Suppressor macrophage (primary cell): ENCODE measurements at places on chromosomes 11 and 22.

- no peak for DNase-seq
These were observed 3.4 kb downstream of the KIAA0930 start for GRCh38 chr22:45237065-45237990.

DNA sequence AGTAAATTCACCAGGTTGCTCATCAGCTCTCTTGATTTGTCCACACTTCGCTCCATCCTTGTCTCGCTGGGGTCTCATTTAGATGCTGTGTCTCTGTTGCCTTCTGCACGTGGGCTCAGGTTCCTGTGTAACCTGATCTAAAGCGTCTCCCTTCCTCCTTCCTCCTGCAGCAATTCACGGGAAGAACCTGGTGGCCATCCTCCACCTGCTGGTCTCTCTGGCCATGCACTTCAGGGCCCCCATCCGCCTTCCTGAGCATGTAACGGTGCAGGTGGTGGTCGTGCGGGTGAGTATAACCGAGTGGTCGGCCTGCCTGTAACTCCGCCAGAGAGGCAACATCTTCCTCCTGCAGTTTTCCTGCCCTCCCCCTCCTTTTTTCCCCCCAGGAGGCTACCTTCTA, 48.0 kb upstream of the PARVG start:
- no peak for DNase-seq

DNA sequence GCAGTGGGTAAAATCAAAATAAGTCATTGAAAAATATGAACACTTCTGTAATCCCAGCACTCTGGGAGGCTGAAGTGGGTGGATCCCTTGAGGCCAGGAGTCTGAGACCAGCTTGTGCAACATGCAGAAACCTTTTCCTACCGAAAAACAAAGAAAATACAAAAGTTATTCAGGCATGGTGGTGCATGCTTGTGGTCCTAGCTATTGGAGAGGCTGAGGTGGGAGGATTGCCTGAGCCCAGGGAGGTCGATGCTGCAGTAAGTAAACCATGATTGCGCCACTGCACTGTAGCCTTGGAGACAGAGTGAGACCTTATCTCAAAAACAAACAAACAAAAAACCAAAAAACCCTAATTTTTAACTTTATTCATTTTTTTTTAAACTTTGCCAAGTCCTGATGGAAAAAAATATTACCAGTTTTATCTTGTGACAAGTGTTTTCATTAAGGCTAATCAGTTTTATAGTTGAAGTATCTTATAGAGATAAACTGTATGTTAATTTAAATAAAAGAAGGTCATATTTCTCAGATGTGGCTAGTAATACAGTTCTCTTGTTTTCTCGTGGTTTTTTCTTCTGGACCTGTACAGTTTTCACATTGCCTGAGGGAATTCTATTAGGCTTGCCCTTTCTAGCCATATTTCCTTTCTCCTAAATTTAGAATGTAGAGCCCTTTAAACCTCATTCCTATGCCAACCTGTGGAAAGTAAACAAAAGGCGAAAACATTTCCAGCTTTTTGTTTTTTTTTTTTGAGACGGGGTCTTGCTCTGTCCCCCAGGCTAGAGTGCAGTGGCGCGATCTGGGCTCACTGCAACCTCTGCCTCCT, 9.4 kb downstream of the HIPK3 start:
- DNase-seq, result peak; percentile 59

DNA sequence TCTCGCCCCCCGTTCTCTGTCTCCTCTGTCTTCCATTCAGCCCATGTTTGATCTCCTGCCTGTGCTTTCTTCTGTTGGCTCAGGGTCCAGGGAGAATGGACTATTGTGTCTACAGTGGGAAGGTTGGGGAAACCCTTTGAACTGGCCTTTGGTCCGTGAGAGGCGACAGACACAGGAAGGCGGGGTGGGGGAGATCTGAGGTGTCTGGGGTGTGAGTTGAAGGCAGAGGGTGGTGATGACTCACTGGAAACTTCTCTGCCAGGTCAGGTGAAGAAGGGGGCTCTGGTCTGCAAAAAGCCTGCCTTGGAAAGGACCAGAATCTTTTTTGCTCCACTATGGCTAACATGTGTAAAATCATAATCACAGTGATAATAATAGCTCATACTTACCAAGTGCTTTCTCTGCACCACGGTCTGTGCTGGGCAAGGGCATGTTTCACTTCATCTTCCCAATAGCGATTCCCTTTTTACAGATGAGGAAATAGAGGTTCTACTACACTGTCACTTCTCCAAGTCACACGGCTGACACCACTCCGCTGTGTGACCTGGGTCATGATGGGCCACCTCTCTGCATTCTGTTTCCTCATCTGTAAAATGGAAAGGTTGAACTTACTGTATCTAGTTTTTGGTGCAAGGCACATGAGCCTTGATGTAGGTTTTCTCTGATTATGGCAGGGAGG, 99.8 kb upstream of the ALX4 start:
- peak; percentile 61 for DNase-seq

- DNase-seq, result peak; percentile 48
These were observed 1.4 kb downstream of the DTX4 start for GRCh38 chr11:59173080-59173963.
